ENCODE measurements at places on chromosomes 6 and 20.
A peak's percentile ranks its signal among the peaks of the same experiment; 100 is the strongest.

DNA sequence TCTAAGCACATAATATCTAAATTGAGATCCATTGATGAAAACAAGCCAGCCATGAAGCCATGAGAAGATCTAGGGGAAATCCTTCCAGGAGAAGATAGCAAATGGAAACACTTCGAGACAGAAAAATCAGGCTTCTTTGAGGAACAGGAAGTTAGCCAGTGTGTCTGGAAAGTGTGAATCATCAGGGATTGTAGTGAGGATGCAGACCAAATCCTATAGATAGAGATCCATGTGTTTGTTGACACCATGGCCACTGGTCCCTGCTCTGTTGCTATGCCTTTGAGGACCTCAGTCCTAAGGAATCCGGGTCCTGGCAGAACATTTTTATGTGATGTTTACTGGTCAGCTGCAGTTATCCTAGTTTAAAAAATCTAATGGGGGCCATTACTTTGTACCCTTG lies 6.6 kb upstream of the ELOVL2 start:
- no peak for DNase-seq

- DNase-seq: no peak
Measured at GRCh38 chr6:84953111-84953755, 188.8 kb upstream of the TBX18 start.

DNA sequence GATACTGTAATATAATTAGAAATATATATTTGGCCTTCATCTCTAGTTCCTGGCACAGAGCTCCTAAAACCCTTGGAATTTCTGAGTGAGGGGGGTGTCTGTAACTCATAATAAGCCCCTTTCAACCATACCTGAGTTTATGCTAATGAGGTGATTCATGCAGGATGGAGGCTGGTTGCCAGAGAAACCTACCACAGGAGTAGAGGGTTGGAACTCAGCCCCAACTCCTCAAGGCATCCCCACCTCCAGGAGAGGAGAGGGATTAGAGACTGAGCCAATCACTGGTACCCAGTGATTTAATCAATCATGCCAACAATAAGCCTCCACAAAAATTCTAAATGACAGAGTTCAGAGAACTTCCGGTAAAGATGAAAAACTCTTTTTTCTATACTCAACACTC lies 17.5 kb downstream of the UQCC1 start:
- DNase-seq: no peak

GRCh38 chr6:96836631-96837080 lies 621 bp downstream of the GPR63 start:
- DNase-seq: peak; percentile 74

DNA sequence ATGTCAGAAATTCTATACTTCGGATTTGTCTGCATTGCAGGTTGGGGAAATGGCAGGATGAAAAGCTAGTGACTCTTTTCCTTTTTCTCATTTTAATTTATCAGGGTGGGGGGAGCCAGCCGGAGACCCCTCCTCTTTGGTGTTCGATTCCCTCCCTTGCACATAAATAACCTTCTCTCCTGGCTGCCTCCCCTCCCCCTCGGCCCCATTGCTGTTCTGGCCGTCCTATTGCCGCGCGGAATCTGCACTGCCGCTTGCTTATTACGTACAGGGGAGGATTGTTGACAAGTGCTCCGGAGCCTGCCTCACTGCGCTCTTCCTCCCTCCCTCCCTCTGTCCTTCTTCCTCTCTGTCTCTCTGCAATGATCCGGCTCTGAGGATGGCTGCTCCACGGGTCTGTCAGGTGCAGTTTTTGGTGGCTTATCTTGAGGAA lies 154.7 kb downstream of the JARID2 start:
- peak; percentile 95 for DNase-seq

DNA sequence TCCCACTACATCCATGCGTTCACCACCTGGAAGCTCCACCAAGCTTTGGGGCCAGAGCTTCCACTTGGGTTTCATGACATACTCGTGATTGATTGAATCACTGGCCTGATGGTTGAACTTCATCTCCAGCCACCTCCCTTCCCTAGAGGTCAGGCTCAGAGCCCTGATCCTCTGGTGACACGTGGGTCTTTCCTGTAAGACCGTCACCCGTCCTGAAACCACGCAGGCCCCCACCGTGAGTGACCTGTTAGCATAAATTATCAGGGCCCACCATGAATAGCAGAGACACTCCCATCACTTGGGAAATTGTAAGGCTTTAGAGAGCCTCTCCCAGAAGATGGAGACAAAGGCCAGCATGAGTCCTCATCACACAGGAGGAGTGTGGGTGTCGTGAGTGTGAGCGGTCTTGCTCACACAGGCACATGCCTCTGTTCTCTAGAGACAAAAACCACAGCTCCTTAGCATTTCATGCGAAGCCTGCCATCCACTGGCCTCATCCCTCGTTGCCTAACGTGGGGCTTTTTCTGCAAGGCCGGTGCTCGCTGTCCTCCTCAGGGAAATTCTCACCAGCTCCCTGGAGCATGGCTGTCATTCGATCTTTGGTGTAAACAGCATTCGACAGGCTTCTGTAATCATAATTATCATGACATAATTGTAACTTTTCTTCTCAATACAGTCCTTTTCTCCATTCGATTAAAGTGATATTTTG lies 65.1 kb upstream of the DUSP22 start:
- DNase-seq: peak; percentile 13

GRCh38 chr20:59161721-59162120 lies 1.9 kb upstream of the ZNF831 start:
- DNase-seq: no peak

- DNase-seq: peak; percentile 57
Measured at GRCh38 chr6:157194643-157195042, 128.7 kb downstream of the TMEM242 start.

GRCh38 chr20:9517297-9518162 lies 3.1 kb downstream of the LAMP5 start:
- DNase-seq: no peak

DNA sequence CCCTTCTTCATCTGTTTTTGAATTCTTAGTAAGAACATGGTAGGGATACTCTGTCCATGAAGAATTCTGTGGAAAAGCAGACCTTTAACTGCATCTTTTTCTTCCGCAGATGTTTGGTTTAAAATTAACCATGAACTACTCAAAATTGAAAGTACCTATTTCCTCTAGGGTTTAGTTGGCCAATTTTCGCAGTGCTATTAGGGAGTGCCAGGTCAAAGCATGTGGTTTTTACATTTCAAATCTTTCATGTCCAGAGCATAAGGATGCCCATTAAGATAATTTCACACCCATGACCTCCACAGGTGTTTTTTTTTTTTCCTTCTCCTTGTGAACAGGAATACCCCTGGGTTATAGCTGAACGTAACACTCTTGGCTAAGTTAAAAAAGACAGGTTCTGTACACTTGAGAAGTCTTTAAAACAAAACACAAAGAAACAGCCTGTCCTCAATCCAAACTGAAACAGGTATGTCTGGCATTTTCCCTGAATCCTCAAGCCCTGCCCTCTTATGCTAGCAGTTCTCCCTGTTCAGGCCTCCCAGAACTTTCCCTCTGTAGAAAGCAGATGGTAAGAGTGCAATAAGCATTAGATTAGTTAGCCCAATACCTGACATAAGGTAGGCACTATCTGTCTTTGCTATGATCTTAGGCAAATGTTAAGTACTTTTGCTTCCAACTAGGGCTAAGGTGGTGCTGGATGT lies 67.1 kb downstream of the ELOVL5 start:
- peak; percentile 33 for DNase-seq

DNA sequence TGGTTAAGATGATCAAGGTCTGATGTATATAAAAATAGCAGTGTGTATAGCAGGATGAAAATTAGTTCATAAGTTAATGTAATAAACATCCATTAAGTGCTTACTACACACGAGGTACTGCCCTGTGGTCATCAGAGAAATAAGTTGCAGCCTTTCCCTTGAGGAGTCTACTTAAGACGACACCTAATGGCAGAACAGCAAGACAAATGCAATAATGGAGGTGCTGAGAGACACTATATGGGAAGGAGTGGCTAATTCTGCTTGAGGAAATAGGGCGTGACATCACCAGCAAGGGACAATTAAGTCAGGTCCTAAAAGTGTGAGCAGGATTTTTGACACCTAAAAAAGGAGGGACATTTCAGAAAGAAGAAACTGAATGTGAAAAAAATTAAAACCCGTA lies 75.2 kb downstream of the BACH2 start:
- DNase-seq: peak; percentile 8

- DNase-seq: no peak
Measured at GRCh38 chr20:22796469-22797077, 212.2 kb upstream of the FOXA2 start.

DNA sequence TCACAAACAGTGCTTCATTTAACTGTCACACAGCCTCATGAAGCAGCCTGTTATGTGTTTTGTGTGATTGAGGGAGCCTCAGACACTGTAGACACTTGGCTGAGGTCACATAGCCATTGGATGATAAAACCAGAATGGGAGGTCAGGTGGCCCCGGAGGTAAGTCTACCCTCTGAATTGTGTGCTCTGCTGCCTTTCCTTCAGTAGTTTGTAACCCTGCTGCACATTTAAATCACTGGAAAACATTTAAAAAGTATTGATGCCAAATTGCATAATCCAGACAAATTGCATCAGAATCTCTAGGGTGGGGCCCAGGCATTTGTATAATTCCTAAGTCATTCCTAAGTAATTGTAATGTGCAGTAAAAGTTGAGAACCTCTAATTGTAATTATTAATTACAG lies 85.2 kb upstream of the ECI2 start:
- DNase-seq: no peak

GRCh38 chr6:81894788-81895271 lies 142.3 kb upstream of the TENT5A start:
- no peak for DNase-seq

DNA sequence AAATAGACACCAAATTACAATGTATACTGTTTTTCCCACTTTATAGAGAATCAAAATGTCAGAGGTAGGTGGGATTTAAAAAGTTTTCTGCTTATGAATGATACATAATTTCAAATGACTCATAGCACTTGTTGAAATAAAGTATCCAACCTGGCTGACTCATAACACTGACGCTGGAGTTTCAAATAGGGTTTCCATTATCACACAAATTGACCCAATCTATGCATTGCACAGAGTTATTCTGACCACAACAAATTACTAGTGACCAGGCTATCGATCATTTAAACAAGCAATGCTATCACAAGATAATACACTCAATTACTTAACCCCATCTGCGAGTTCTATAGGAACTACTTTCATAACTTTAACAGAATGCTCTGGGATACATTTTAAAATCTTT lies 31.9 kb upstream of the PRELID3B start:
- DNase-seq: no peak

- DNase-seq: no peak
Measured at GRCh38 chr6:154388803-154389202, 32.2 kb upstream of the IPCEF1 start.

DNA sequence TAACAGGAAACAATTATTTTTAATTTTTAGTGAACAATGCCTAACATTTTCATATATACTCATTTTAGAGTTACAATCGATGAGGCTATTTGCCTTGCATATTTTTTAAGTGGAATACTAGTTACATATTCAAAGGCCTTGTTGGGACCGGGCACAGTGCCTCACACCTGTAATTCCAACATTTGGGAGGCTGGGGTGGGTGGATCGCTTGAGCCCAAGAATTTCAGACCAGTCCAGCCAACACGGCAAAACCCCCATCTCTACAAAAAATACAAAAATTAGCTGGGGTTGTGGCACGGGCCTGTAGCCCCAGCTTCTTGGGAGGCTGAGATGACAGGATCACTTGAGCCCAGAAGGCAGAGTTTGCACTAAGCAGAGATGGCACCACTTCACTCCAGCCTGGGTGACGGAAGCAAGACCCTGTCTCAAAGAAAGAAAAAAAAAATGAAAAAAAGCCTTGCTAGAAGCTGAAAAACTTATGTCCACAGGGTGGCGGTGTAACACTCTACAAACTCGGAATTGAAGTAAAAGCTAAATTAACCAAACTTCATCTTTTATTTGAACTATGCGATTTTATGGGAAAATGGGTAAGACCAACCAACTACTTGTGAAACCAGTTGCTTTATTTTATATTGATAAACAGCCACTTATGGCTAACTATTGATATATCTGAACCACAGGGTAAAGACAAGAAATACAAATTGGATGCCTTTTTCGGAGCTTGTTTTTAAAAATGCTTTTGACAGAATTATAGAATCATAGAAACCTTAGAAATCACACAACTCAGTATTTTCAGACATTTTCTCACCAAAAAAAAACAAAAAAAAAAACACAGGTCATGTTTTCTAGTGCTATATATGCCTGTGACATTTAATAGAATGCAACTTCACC lies 24.1 kb upstream of the ROS1 start:
- DNase-seq: peak; percentile 60

GRCh38 chr6:88804701-88805100 lies 158.7 kb downstream of the RNGTT start:
- DNase-seq: no peak

DNA sequence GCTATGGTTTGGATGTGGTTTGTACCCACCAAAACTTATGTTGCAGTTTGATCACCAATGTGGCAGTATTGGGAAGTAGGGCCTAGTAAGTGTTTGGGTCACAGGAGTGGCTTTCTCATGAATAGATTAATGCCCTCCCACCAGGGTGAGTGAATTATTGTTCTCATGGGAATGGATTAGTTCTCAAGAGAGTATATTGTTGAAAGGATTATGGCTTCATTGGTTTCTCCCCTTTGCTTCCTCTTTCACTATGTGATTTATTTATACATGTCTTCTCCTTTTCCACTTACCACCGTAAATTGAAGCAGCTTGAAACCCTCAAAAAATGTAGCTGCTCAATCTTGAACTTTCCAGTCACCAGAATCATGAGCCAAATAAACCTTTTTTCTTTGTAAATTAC lies 10.8 kb downstream of the UFL1 start:
- peak; percentile 23 for DNase-seq

DNA sequence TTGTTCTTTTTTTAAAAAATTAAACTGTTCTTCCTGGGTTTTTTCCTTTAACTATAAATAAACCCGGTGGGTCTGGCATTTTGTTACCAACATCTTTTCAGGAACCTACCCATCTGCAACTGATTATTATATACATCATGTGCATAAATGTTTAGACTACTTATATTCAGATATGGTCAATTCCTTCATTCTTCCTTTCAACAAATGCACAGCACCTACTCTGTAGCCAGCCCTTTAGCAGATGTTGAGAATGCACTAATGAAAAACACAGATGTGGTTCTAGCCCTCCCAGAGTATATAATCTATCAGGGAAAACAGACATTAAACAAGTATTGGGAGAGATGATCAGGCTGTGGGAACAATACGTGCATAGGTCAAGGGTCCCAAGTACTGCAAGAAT lies 237.1 kb downstream of the UST start:
- DNase-seq: no peak

- no peak for DNase-seq
Measured at GRCh38 chr20:56522311-56522710, 2.2 kb upstream of the FAM209A start.

DNA sequence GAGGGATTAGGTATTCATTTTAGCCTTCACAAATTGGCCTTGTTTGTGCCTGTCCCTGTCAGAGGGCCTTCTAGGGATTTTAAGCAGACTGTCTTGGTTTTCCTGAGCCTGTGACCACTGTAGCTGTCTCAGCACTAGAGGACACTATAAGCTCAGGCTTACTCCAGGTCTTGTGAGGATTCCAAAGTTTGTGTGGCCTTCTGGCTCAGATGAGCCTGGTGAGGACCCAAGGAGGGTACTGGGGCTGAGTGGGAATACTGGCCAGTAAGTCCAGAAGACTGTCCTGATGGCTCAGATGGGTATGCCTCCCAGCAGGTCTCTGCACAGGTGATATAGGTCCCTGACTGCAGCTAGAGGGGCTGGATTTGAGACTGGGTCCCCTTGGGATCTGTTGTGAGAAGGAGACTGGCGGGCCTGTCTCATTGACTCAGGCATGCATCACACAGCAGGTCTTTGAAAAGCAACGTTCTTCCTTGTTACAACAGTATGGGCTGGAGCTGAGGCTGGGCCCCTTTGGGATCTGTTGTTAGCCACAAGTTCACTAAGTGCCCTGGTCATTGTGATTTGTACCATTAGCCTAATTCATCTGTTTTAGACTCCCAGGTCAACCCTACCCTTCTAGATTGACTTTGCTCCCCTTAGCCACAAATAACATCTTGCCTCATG lies 26.3 kb upstream of the TFB1M start:
- DNase-seq: peak; percentile 11

Data from NCI-H69 (cell line).